Daoy (cell line): ENCODE measurements at places on chromosomes 4 and X.
A peak's percentile ranks its signal among the peaks of the same experiment; 100 is the strongest.

- DNase-seq, result peak; percentile 3
These were observed 19.8 kb downstream of the PSMD10 start for GRCh38 chrX:108071578-108071977.

- DNase-seq, result no peak
These were observed 76.7 kb upstream of the HS3ST1 start for GRCh38 chr4:11505221-11505971.

DNA sequence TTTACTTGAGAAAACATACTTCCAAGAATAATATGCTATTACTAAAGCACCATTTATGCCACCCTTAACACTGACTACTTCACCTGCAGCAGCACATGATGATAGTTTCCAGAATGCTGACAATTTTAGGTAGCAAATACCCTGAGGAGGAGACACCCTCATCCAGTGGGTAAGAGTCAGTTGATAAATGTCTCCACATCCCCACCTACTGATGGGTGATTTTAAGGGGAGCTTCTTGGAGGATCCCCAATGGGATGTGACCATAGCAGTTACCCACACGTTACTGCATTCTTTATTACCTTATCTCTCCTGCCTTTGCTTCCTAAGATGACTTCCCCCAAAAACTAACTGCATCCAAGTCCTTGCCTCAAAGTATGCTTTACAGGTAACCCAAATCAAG lies 131.2 kb upstream of the SMARCAD1 start:
- DNase-seq, result peak; percentile 0

GRCh38 chrX:38961936-38962335 lies 160.7 kb downstream of the MID1IP1 start:
- no peak for DNase-seq

DNA sequence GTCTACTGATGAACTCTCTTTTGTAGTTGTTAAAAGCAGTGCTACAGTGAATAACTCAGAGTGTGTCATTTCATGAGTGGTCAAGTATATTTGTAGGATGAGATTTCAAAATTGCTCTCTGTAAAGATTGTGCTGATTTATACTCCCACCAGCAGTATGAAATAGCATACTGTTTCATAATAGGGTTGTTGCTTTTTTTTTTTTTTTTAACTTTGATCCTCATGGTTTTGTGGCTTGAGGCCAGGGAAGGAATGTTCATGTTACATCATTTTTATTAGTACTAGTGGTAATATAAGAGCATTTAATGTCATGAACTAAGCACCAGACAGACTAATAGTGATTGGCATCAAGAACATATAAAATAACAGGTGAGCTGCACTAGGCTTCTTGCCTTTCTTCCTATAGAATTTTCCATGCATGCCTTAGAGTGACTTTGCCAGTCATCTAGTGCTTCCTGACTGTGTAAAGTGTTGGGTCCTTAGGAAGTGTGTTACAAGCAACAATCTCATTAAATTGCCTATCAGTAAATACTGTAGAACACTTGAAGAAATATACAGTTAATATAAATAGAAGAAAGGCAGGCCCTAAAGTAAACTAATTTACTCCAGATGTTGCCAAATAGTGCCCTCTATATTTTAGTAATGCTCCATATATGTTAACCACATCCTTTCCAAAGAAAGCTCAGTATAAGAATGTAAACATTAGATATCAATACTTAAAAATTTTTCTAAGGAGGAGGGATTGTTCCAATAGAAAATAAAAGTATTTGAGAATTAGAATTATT lies 38.6 kb upstream of the MSMO1 start:
- no peak for DNase-seq

DNA sequence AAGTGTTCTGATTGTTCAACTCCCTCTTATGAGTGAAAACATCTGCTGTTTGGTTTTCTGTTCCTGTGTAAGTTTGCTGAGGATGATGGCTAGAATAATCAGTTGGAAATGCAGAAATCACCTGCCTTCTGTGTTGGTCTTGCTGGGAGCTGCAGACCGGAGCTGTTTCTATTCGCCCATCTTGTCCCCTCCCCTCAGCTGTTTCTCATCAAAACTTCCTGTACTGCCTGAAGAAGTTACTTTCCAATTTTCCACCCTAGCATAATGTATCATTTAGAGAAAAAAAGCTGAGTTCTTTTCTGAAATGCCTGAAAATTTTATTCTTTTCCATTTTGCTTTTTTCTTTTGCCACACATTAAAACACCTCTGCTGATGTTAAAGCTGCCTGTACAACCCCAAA lies 167.6 kb downstream of the TEX13A start:
- no peak for DNase-seq

GRCh38 chrX:155263854-155264628 lies at the start of gene RAB39B:
RAB39B (minus strand) TSS chrX:155264491; CDS start chrX:155264288, 203 bp downstream.
- DNase-seq, result peak; percentile 68

DNA sequence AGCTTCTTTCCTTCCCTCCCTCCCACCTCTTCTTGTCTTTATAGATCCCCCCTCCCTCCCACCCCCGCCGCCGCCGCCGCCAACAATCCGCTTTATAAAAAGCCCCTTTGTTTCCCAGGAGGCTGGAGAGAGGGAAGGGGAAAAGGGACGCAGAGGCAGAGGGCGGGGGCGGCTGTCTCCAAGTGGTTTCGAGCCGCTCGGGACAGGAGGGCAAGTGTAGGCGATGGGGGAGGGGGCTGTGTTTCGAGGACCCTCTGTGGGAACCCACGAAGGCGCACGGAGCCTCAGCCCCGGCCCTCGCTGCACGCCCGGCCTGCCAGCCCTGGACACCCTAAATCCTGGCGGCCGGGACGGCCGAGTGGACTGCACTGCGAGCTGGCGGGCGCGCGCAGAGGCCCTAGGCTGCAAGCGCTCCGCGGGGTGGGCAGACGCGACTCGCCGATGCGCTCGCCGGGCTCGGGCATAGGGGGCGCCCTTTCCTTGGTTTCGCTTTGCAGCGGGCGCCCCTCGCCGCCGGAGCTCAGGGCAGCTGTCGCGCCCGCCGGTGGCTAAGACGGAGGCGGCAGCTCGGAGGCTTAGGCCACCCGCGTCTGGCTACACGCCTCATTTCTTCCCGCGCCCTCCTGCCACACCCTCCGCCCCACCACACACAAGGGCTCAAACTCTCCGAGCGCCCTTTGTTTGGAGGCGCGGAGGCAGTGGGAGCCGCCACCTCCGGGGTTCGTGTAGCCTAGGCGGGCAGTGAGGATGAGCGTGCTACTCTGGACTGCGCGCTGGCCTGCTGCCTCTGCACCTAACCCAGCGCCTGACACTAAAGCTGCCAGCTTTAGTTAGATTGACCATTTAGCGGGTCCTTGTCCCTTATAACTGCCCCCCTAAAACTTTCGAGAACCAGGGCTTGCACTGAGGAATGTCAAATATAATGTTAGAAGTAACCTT lies 2.2 kb downstream of the MAMLD1 start:
- DNase-seq, result peak; percentile 67
